ENCODE measurements at places on chromosomes 3 and 15. TPM values are rescaled to one million over a fixed set of nuclear protein-coding genes. Genes with fewer than 3 reads are reported as not detected.

DNA sequence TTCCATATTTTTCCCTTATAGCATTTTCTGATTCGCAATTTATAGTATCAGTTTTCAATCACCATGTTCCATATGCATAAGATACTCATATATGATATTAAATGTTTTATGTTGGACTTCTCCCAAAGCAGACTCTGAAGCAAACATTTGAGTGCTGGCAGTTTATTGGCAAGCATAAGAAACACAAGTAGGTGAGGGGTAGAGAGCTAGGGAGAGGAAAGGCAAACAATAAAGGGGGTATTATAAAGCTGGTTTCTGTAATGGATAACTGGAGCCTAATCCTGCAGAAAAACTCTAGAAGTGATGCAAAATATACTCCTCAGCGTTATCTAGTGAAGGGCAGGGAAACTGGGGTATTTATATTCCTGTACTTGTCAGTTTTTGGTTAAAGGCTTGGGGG is 491.5 kb upstream of the TGFBR2 start:
- no peak for DNase-seq

DNA sequence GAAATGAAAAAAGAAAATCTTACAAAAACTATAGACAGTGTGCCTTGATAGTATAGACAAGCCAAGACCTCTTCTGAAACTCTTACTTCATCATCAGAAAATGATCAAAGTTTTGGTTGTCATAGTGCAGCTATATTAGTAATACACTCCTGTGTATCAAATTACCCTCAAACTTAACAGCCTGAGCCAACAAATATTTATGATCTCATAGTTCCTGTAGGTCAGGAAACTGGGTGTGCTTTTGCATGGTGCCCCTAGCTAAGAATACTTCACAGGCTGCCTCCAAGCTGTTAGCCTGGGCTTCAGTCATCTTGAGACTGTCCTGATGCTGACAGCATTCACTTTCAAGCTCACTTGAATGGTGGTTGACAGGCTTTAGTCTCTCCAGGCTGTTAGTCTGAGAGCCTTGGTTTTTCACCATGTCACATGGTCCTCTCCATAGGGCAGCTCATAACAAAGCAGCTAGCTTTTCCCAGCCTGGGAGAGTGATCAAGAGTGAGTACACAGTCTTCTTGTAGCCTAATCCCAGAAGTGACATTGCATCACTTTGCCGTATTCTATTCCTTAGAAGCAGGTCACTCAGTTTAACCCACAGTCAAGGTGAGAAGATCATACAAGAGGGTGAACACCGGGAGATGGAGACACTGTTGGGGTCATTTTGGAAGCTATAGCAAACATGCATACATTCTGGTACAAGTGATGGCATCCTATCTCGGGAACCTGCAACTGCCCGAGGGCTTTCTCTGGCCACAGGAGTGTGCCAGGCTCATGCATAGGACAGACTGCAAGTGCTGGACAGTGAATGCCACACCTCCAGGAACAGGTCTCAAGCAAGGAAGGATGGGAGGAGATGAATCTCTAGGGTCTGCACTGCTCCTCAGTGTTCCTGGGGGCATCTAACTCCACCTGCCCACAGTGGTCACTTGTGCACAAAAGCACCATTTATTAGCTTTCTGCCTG is 173.4 kb upstream of the CADPS start:
- no peak for DNase-seq

DNA sequence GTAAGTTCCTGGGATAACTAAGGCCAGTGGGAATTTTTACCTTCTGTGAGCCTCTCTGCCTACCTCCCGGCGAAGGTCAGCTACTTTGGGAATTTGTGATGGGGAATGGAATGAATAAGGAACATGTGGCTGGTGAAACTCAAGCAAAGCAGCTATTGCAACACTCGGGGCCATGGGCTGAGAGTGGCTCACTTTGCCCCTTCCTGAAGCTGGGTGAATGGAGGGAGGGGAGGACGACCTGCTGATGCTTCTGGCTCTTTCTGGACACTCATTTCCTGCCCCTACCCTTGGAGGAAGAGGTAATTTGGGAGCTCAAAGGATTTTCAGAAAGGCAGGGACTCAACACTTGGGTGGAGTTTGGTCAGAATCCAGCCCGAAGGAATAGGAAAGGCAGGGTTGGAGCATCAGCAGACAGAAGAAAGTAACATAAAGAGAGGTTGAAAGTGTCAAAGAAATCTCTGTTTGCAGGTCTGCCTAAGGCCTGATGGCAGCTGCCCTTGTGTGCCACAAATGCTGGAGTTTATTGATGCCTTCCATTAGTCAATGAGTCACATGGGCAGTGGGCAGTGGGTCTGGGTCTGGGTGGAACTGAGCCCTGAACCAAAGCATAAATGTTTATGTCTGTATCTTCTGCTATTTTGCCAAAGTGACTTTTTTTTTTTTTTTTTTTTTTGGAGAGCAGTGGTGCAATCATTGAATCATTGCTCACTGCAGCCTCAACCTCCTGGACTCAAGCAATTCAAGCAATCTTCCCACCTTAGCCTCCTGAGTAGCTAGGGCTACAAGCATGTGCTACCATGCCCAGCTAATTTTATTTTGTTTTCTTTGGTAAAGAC is 12.4 kb downstream of the LAMP3 start:
- no peak for DNase-seq

BCHE gene
- total RNA-seq: not detected

CASR gene
- total RNA-seq: 0.14 TPM

GRCh38 chr15:65937476-65937875 is 68.2 kb downstream of the RAB11A start:
- no peak for DNase-seq

DNA sequence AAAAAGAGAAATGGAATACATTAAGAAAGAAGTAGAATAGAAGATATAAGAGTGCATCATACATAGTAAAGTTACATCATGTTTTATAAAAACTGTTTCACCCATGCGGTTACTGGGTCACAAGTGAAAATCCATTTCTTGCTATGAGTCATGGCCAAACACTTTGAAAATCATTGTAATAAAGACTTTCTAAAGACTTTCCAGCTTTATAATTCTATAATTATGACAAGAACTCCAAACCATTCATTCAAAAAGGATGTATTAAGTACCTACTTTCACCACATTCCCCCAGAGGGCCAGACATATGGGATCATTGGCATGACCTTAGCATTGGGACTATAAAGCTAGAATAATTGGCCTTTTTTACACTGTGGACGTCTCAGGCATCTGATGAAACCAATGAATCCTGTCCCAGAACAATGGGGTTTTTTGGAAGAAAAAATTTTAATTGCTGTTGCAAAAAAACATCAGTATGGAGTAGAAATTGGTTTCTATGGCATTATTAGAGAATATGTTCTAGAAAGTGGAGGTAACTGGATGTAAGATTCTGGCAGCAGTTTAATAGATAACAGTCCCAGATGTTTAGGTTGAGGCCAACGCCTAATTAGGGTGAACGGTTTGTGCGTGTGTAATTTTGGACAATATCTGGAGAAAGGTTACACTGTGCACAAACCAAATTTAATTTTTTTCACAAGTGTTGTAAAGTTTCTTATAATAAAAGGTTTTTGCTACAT is 3.3 kb upstream of the SKIC8 start:
- no peak for DNase-seq

APPL1 gene
- total RNA-seq: 34.9 TPM

EPHB3 gene
- not detected for total RNA-seq

KNL1 gene
- 33.1 TPM for total RNA-seq

GRCh38 chr15:68080783-68081182 is 26.7 kb downstream of the PIAS1 start:
- DNase-seq: no peak

GRCh38 chr3:136690599-136690998 is 61.6 kb downstream of the STAG1 start:
- no peak for DNase-seq

DNA sequence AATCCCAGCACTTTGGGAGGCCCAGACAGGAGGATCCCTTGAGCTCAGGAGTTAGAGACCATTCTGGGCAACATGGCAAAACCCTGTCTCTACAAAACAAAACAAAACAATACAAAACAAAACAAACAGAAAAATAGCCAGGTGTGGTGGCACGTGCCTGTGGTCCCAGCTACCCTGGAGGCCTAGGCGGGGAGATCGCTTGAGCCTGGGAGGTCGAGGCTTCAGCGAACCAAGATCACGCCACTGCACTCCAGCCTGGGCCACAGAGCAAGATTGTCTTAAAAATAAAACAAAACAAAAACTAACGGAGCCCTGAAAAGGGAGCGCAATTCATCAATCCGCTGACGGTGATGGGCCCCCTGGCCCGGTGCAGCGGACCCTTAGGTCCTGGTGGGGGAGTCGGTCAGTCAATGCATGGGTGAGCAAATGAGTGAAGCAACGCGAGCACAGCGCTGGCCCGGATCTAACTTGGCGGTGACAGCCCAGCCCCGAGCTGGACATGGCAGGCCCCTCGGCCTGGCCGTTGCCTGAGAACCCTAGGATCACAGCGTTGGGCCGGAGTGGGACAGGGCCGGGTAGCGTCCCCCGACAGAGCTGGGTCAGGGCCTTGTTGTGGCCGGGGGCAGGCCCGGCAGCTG is 52.4 kb upstream of the BLM start:
- DNase-seq: no peak

PLD1 gene
- total RNA-seq: 0.99 TPM

DNA sequence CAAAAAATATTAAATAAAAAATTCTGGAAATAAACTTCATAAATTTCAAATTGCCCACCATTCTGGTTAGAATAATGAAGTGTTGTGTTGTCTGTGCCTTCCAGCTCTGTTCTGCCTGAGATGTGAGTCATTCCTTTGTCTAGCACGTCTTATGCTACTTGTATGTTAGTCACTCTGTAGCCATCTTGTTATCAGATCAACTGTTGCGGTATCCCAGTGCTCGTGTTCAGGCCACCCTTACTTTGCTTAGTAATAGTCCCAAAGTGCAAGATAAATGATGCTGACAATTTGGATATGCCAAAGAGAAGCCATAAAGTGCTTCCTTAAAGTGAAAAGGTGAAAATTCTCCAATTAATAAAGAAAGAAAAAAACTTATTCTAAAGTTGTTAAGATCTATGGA is 527.5 kb downstream of the NAALADL2 start:
- no peak for DNase-seq

SYNPR gene
- not detected for total RNA-seq

NDUFB5 gene
- total RNA-seq: 147 TPM

APOD gene
- total RNA-seq: 0.59 TPM

DNA sequence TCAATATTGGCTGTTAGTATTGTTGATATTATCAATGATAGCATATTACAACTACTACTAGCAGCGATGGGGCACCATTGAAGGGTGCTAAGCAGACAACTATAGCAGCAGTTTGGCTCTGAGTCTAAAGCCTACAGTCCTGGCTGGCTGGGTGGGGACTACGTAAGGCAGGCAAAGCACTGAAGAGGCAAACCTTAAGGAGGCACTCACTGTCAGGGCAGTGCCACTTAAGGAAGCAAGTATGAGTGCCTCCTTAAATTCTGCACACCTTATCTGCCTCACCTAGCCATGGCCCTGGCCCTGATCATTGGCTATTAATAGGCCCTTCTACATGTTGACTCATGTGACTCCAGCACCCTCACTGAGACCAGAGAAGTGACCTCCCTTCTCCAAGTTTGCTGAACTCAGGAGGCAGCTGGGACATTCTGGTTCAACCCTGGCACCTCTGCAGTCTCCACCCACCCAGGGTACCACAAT is 20.6 kb downstream of the CDCP1 start:
- no peak for DNase-seq

- no peak for DNase-seq
Observed at GRCh38 chr3:146594843-146595482, 10.2 kb downstream of the PLSCR5 start.

- no peak for DNase-seq
Observed at GRCh38 chr15:95141486-95141885, 910.1 kb downstream of the MCTP2 start.

VEPH1 gene
- not detected for total RNA-seq

PRR20G gene
- not detected for total RNA-seq

Data from activated CD4-positive, alpha-beta memory T cell treated with anti-CD3 and anti-CD28 coated beads for 36 hours (primary cell).